ENCODE measurements at places on chromosomes 11 and 22.

DNA sequence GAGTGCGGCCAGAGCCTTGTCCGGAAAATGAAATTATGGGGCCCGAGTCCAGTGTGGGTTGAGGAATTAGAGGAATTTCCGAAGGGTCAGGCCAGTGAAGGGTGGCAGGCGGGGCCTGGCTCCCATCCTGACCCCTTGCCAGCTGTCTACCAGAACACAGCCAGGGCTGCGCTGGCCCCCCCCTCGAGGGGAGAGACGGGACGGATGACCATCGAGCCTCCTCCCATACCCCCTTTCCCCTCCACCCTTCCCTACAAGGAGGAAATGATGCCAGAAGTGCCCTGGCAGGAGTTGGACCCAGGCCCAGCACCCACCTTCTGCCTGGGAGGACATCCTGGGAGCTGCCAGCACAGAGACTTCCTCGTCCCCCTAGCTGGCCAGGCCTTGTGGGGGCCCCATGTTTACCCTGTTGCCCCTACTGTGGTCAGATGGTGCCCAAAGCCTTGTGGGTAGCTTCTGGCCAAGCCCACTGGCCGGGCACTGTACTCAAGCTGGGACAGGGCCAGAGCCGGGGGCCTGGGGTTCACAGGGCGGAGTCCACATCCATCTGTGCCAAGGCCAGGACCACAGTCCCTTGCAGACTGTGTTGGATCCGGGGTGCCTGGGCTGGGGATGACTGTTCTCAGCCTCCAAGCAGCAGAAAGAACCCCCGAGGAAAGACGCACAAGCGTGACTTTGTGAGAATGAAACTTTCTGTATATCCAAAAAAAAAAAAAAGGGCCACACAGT lies 20.8 kb downstream of the ARVCF start:
- DNase-seq = no peak

- DNase-seq = no peak
Observed at GRCh38 chr22:22349455-22349836, 104.9 kb downstream of the VPREB1 start.

DNA sequence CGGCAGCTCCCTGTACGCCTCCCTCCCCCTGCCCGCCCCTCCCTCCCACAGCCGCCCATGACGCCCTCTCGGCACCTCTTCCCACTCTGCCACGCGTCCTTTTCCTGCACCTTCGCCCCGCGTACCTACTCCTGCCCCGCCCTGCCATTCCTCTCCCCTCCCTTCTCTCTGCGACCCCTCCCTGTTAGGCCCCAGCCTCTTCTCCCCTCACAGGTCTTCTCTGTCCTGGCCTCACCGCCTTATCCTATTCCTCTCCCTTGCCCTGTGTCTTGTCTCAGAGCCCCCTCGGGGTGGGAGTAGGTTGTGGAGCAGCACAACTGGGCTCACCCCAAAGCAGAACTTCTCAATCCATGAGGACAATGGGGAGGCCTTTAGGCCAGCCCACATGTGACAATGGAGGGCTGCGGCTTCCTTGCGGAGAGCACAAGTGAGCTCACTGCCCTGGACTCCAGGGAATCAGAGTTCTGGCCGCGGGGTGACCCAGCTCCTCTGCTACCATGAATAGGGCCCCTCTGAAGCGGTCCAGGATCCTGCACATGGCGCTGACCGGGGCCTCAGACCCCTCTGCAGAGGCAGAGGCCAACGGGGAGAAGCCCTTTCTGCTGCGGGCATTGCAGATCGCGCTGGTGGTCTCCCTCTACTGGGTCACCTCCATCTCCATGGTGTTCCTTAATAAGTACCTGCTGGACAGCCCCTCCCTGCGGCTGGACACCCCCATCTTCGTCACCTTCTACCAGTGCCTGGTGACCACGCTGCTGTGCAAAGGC lies 539 bp downstream of the SLC35C1 start:
- DNase-seq = no peak

DNA sequence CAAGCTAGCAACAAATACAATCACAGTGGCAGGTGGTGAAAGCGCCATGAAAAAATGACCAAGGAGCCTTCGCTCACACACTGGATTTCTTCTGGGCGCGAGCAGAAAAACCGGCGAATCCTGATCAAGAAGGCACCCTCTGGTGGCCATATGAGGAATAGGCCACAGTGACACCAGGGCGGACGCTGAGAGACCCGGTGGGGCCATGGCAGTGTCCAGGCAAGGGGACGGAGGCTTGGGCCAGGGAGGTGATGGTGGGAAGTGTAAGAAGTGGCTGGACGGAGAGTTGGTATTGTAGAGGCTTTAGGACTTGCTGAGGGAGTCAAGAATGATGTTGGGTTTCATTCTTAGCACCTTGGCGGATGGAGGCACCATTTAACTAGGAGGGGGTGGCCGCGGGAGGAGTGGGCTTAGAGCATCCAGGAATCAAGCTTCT lies 16.9 kb upstream of the RAC2 start:
- no peak for DNase-seq

- no peak for DNase-seq
Observed at GRCh38 chr11:44766972-44767278, 40.2 kb downstream of the TSPAN18 start.
